ENCODE measurements at places on chromosomes 3 and 15. TPM values are rescaled to one million over a fixed set of nuclear protein-coding genes. Genes with fewer than 3 reads are reported as not detected.
A peak's percentile ranks its signal among the peaks of the same experiment; 100 is the strongest.

DNA sequence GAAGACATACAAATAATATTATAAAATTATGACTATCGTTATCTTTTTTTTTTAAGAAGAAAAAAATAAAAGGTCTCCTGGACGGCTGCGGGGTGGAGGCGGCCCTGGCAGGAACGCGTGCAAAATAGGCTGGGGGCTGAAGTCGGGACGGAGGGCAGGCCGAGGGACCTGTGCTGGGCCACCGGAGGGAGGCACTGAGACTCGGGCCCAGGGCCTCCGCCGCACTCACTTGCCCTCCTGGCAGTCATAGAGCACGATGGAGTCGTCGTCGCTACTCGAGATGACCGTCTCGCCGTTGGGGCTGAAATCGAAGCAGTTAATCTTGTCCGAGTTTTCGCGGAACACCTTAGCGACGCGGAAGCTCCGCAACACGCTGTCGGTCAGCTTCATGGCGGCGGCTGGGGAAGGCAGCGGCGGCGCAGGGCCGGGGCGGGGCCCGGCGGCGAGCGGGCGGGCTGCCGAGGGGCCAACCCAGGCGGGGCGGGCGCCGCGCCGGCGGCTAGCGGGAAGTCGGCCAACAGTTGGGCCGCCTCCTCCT is 408 bp downstream of the WDR82 start:
- H3K4me1 ChIP-seq = peaks cover 23% of the 10 kb centered on the region
- no peaks in the 10 kb centered on the region for H3K36me3 ChIP-seq
- H3K27me3 ChIP-seq = no peaks in the 10 kb centered on the region
- H3K27ac ChIP-seq = peak overlapping the region; percentile 94
- peak overlapping the region; percentile 86 for H3K4me3 ChIP-seq

Gene SIDT1
- total RNA-seq = 95.0 TPM

DNA sequence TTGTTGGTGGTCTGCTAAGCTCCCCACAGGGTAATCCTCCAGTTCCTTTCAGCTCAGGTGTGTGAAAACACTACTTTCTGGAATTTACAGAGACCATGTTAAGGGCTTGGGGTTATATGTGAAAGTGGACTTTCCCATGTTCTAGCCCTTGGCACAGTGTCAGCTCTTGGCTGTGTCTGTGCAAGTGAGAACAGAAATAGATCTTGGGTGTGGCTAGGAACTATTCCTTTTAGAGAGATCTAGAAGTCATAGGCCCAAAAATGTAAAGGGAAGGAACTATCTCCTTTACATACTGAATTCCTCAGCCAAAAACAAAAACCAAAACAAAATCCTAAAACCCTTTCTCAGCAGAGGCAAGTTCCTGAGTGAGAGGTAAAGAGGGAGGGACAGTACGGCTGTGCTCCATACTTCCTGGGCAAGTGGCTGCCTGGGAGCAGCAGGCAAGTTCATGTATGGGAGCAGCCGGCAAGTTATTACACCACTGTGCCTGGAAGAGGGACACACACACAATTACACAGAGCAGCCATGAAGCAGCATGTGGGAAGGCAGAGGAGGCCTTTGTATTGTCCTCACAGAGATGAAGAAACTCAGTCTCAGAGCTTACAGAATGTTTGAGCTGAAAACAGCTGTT is 19.9 kb upstream of the C3orf62 start:
- no peaks in the 10 kb centered on the region for H3K27me3 ChIP-seq
- H3K27ac ChIP-seq = peak overlapping the region; percentile 58
- H3K4me3 ChIP-seq = no peak overlapping the region
- no peak for DNase-seq

- DNase-seq = no peak
- H3K27ac ChIP-seq = no peak overlapping the region
- no peaks in the 10 kb centered on the region for H3K27me3 ChIP-seq
- H3K4me1 ChIP-seq = no peaks in the 10 kb centered on the region
- H3K4me3 ChIP-seq = no peak overlapping the region
- no peaks in the 10 kb centered on the region for H3K36me3 ChIP-seq
Observed at GRCh38 chr3:21613372-21614070, 137.5 kb downstream of the ZNF385D start.

- no peak overlapping the region for H3K27ac ChIP-seq
- peaks cover 3% of the 10 kb centered on the region for H3K4me1 ChIP-seq
- DNase-seq = no peak
- peak overlapping the region; percentile 60 for H3K4me3 ChIP-seq
- peaks cover 11% of the 10 kb centered on the region for H3K27me3 ChIP-seq
- H3K36me3 ChIP-seq = no peaks in the 10 kb centered on the region
Observed at GRCh38 chr3:147412261-147412916, 3.2 kb downstream of the ZIC1 start.

DNA sequence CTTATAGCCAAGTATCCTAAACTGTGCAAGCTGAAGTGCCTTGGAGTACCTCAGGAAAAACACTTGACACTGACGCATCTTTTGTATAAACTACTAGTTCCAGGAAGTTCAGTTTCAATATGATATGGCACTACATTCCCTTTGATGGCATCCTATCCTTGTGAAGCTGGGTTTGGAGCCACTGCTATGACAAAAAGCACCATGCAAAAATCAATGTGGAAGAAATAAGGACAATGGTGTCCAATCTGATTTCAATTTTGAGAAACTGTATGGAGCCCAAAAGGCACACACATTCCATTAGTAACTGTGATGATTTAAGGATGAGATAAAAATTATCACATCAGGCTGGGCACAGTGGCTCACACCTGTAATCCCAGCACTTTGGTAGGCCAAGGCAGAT is 5.6 kb downstream of the RPS27L start:
- no peak overlapping the region for H3K4me3 ChIP-seq
- no peak overlapping the region for H3K27ac ChIP-seq
- no peaks in the 10 kb centered on the region for H3K4me1 ChIP-seq
- H3K36me3 ChIP-seq = no peaks in the 10 kb centered on the region

DNA sequence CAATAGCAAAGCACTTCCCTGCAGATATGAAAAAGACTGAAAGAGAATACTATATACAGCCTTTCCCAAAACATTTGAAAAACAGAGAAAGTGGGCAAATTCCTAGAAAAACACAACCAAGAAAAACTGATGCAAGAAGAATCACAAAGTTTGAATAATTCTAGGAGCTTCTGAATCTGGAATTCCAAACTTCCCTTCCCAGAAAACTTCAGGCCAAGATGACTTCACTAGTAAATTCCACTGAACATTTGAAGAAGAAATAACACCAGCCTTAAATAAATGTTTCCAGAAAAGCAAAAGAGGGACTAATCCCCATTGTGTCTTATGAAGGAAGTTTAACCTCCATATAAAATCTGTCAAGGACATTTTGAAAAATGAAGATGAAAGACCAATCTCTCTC is 15.8 kb upstream of the NSMCE3 start:
- H3K36me3 ChIP-seq = no peaks in the 10 kb centered on the region
- no peak overlapping the region for H3K27ac ChIP-seq
- no peaks in the 10 kb centered on the region for H3K4me1 ChIP-seq
- no peak overlapping the region for H3K4me3 ChIP-seq

GRCh38 chr3:166064476-166064875 is 227.3 kb upstream of the BCHE start:
- no peak for DNase-seq
- no peaks in the 10 kb centered on the region for H3K4me1 ChIP-seq
- no peak overlapping the region for H3K4me3 ChIP-seq
- no peak overlapping the region for H3K27ac ChIP-seq
- H3K36me3 ChIP-seq = peaks cover 4% of the 10 kb centered on the region
- H3K27me3 ChIP-seq = no peaks in the 10 kb centered on the region

- peak overlapping the region; percentile 63 for H3K27ac ChIP-seq
- H3K4me1 ChIP-seq = peaks cover 6% of the 10 kb centered on the region
- no peak overlapping the region for H3K4me3 ChIP-seq
- no peaks in the 10 kb centered on the region for H3K36me3 ChIP-seq
- DNase-seq = no peak
Observed at GRCh38 chr3:11610044-11610671, 33.6 kb downstream of the VGLL4 start.

DNA sequence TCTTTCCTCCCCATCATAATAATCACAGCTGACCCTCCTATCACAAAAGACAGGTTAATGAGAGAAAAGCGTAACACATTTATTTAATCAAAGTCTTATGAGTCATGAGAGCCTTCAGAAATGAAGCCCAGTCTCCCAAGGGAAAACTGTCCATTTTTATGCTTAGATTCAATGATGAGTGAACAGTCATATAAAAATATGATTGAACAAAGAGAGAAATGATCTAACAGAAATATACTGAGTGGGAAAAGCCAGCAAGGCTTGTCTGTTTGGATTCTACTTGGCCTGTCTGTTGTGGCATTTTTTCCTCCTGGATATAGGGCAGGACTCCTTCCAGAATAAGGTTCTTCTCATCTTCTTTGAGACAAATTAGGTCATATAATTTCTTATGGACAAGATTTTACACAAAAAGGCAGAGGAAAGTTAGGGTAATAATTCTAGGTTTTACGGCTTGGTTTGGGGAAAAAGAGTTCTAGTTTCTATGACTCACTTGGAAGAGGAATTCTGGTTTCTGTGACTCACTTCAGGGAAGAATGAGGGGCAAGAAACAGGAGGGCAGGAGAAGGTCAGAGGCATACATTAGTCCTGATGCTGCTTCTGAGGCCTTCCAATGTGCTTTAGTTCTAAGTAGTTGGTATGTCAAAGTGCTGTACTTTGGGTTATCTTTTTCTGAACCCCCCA is 534.2 kb downstream of the ZIC1 start:
- H3K4me1 ChIP-seq = no peaks in the 10 kb centered on the region
- no peak overlapping the region for H3K27ac ChIP-seq
- H3K27me3 ChIP-seq = no peaks in the 10 kb centered on the region
- no peaks in the 10 kb centered on the region for H3K36me3 ChIP-seq
- no peak for DNase-seq

Gene SLC9C1
- total RNA-seq = not detected

DNA sequence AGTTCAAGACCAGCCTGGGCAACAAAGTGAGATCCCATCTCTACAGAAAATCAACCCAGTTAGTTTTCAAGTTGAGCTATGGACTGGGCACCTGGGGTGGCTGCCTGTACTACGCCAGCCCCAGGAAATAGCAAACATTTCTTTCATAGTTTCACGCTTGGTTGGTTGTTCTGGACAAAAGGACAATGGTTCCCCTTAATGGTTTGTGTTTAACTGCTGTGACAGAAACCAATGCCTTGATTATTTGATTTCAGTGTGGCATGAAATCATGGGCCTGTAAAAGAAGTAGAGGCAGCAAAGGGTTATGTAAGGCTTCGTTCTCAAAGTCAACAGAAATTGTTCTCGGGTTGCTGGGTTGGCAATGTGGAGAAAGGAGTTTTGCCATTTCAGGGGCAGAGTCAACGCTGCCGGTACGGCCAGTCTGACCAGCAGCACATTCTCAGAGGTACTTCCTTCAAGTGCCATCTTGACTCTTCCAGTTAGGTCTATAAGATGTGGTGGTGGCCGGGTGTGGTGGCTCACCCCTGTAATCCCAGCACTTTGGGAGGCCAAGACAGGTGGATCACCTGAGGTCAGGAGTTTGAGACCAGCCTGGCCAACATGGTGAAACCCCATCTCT is 12.7 kb downstream of the LCMT2 start:
- H3K4me3 ChIP-seq = no peak overlapping the region
- H3K36me3 ChIP-seq = no peaks in the 10 kb centered on the region
- H3K27me3 ChIP-seq = no peaks in the 10 kb centered on the region

Gene TMC3
- 0.15 TPM for total RNA-seq

GRCh38 chr3:71388535-71389120 is 194.9 kb downstream of the FOXP1 start:
- H3K4me1 ChIP-seq = no peaks in the 10 kb centered on the region
- no peaks in the 10 kb centered on the region for H3K27me3 ChIP-seq
- H3K27ac ChIP-seq = no peak overlapping the region
- no peak for DNase-seq

DNA sequence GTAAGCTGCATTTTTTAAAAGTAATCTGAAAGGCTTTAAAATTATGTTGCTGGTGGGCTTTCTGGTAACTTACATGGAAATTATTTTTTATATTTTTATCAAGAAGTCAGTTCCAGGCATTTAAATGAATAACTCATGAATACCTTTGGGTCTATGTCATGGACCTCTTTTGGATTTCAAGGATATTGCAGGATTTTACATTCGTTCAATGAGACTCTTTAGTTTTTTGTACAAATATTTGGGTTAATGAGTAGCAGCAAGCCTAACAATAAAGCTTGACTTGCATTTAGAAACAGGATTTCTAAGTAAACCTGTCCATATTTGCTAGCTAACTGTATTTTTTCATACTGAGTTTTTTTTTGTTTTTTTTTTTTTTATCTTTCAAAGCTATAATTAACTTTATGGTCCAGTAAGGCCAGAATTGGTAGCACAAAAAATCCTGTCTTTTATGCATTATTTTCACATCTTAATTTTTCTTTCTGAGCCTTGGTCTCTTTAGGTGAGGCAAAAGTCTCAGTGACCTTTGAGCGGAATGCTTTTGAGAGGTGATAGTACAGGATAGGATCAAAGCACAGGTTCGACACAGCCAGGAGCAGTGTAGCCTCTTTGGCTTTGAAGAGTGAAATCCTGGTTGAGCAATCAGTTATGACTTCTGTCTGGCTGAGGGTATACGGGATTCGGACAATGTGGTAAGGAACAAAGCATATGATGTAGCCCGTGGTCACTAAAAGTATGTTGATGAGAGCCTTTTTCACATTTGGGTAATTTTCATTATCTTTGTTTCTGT is 4.8 kb downstream of the GPR171 start:
- H3K27me3 ChIP-seq = no peaks in the 10 kb centered on the region
- H3K36me3 ChIP-seq = no peaks in the 10 kb centered on the region
- no peaks in the 10 kb centered on the region for H3K4me1 ChIP-seq
- no peak for DNase-seq

DNA sequence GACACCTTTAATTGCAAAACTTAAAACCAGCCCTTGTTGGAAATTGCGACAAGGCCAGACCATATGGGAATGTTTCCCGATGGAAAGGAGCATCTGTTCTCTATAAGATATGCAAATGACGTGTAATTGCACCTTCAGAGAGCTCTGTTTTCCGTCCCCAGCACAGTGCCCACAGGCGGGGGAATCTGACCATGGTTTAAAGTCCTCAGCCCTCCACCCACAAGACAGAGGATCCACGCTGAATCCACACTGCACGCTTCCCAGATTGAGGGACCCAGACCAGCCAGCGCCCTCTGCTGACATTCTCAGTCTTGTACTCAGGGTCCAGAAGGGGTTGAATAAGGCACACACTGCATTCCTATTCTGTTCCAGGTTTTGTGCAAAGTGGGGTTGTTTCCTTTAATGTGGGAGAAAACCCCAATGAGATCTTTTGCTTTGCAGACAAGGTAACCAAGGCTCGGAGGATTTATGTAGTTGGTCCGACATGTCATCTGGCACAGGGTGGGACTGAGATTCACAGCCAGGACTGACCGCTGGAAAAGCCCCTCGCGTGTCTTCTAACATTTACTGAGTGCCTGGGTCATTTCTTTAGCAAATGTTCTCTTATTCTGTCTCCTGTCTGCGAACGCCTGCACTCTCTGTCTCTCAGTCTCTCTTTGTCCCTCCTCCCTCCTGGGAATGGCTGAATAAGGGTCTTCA is 36.8 kb upstream of the KLHL25 start:
- no peak overlapping the region for H3K4me3 ChIP-seq
- H3K36me3 ChIP-seq = no peaks in the 10 kb centered on the region
- H3K27ac ChIP-seq = no peak overlapping the region
- no peaks in the 10 kb centered on the region for H3K4me1 ChIP-seq

Gene ISLR2
- total RNA-seq = 0.48 TPM

Gene HTR3E
- not detected for total RNA-seq

GRCh38 chr3:117443014-117443413 is 733.4 kb downstream of the TUSC7 start:
- H3K36me3 ChIP-seq = no peaks in the 10 kb centered on the region
- no peak overlapping the region for H3K4me3 ChIP-seq
- H3K27ac ChIP-seq = no peak overlapping the region
- DNase-seq = no peak

GRCh38 chr15:78925956-78926743 is 18.7 kb downstream of the CTSH start:
- no peak overlapping the region for H3K4me3 ChIP-seq
- peaks cover under 1% of the 10 kb centered on the region for H3K4me1 ChIP-seq
- H3K27me3 ChIP-seq = no peaks in the 10 kb centered on the region

Gene CPEB1
- total RNA-seq = 4.6 TPM
